ENCODE measurements at places on chromosomes 11 and 22.

DNA sequence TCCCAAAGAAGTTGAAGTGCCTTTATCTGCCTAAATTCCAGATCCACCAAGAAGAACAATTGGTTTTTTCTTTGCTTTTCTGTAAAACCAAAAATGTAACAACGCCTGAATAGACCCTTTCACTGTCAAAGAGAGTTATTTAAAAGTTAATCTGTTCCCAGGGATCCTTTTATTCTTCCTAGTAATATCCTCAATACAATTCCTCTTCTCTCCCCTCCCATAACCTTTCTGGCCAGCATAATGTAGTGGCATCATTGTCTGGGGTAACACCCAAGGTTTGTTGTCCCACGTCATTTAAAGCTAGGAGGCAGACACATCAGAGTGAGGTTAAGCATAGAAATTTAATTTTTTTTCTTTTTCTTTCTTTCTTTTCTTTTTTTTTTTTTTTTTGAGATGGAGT, 39.9 kb downstream of the MS4A2 start:
- DNase-seq, result no peak

DNA sequence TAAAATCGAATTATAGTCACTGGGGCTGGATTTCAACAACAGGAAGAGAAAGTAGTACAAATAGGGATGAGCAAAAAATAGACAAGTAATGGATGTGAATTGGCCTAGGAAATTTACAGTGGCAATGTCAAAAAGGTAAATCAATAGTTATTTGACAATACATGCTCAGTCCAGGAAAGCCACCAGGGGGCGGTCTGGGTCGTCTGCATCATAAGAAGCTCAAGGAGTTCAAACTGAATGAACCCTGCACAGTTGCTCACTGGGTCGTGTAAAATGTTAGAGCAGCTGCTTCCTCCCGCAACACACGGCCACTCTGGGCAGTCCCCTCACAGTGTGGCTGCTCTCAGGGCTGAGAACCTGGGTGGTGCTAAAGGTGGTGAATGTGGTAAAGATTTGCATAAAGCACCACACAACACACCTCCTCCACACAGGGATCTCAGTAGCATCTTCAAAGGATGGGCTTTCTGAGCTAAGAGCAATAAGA, 85.9 kb downstream of the ZNF280B start:
- DNase-seq, result peak; percentile 66

DNA sequence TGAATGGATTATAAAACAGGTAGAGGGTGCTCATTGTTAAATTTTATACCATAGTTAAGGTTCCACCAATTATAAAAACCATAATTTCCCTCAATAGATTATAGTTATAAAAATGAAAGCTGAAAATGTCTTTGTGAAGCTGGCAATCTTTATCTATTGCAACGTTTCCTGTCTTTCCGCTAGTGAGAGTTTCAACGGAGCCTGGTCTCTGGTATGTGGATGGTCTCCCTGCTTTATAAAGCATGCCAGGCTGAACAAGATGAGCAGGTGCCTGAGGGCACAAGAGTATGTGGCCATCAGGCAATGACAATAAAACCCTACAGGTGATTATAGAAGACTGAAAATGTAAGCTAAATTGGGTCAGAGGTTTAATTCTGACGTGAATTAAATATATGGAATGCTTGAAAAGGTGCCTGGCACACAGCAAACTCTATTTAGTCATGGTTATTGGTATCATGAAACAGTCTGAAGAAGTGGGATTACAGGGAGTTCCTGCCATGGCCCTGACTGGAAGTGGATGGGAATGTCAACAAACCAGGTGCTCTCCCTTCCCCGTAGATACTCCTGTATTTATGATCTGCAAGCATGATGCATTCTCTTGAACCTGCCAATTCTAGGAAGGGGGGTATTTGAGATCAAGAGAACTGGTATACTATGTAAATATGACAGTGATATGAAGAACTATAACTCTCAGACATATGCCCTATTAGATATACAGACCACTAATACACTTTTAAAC, 115.7 kb downstream of the ENTHD1 start:
- DNase-seq, result no peak

DNA sequence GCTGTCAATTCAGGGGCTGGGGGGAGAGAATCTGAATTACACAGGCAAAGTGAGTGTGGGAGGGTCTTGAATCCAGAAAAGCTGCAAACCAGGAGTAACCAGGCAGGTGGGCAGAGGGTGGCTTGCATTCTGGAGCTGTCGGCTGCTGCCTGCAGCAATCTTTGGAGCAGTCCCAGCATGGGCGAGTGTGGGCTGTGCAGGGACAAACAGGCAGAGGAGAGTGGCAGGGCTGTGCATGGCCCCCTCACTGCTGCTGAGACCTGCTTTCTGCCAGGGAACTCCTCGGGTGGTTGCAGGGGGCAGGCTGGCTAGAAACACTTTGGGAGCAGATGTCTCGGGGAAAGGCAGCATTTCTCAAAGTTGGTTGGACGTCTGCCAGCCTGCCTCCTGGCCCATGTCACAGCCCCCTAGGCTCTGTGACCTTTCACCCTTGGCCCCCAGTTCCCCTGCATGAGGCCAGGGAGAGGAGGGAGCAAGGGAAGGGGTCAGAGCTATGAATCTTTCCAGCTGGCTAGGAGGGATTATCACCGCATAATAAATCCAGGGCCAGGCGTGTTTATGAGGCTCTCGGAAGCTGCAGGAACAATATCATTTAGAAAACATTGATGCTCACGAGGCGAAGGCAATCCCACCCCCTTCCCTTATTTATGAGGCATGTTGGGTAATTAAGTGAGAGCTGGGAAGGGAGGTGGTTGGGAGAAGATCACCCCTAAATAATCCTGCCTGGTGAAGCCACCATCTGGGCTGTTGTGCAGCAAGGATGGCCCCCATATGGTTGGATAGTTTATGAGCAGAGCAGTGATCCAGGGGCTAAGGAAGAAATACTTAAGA, 212.3 kb upstream of the NCAM1 start:
- DNase-seq, result no peak

GRCh38 chr11:74141241-74141695, 29.5 kb downstream of the C2CD3 start:
- DNase-seq, result peak; percentile 21

DNA sequence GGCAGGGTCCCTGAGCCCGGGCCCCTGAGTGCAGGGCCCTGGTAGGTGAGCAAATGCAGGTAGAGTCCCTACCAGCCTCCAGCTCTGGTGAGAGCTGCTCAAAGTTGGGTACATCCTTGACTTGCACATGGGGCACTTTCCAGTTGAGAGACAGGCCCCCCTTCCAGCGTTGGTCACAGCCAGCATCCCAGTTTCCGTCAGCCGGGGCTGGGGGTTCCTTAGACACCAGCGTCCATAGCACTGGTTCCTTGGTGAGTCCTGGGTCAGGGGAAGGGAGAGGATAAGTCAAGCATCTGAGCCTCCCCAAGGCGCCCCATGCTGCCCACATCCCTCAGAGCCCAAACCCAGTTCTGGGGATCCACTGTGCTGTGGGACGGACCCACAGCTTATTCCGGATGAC, 5.6 kb downstream of the PNPLA5 start:
- DNase-seq, result no peak

- DNase-seq, result no peak
Measured at GRCh38 chr11:132904607-132905006, 627.7 kb downstream of the OPCML start.

- DNase-seq, result no peak
Measured at GRCh38 chr11:95078526-95078925, 11.1 kb upstream of the ENDOD1 start.

DNA sequence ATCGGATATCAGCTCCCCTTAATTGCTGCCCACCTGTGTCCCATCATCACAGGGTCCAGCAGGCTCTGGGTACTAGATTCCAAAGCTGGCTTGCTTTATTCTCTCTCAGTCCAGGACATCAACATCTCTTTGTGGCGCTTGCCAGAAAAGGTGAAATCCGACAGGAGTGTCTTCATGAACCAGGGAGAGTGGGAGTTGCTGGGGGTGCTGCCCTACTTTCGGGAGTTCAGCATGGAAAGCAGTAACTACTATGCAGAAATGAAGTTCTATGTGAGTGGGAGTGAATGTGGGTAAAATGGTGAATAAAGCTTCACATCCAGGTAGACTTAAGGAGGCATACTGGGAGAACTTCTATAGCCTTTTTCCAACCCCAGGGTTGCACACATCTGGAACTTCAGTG, 11.0 kb downstream of the HTR3A start:
- DNase-seq, result no peak

DNA sequence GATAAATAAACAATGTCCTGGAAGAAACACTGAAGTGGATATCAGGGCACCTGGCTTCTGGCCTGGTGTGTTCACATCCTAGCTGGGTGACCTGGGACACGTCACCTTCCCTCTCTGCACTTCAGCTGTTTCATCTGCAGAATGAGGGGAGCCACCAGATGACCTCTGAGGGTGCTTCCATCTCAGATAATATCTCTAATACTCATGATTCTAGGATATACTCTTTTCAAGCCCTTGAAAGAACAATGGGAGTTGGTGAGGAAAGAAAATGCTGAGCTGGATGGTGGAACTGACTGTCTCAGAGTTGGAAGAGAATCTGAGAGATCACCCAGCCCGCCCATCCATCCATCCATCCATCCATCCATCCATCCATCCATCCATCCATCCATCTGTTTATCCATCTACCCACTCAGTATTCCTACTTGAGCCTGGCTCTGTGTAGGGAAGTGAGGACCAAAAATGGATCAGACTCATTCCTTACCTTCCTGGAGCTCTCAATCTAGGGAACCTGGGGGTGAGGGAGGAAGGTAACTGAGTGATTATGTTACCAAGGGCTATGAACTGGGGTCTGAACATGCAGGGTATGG, 28.2 kb upstream of the LIPT2 start:
- DNase-seq, result no peak

DNA sequence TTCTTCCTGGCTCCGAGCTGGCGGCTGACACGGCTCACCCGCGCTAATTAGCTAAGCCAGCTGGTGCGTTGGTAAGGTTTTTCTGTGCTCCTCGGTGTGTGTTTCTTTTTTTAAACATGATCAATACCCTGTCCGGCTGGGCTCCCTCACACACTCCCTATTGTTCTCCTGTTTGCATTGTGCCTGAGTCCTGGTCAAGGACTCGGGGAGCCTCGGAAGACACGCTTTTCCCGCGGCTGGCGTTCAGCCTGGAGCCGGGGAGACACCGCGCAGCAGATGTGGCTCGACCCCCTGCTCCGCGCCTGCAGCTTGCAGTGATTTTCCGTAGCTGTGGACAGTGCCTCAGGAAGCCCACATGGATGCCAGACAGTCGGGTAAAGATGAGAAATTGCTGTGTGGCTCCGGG, 454.9 kb upstream of the CADM1 start:
- DNase-seq, result no peak

DNA sequence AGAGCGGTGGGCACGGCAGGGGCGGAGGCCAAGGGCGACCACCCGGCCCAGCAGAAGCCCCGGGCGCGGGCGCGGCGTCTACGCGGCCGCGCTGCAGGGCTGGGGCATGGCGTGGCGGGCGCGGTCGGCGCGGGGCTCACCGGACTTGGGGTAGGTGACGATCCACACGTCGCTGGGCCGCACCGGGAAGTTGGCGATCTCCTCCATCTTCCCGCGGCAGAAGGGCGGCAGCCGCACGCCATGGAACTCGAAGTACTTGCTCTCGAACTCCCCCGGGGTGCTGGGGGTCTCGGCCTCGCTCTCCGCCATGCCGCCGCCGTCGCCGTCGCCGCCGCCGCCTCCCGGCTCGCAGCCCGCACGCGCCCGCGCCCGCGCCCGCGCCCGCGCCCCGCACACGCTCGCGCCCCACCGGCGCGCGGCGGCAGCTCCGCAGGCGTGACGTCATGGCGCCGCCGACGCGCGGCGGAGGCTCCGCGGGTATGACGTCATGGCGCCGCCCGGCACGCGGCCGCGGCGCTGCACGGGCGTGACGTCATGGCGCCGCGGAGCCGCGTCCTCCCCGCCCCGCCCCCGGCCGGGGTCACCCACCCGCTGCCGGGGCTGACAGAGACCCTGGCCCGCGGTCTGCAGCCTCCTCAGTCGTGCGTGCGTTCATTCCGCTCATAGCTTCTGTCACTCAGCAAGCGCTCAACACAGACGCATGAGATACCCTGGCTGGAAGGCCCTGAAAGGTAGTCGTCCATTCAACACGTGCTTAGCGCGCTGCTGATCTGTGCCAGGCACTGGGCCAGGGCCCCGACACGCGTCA, at the start of gene SULT4A1:
Gene SULT4A1, minus strand, starts transcription at position 440 of the 808 bp plus-strand sequence. Its CDS starts 131 bp downstream, at position 309.
- peak; percentile 17 for DNase-seq

DNA sequence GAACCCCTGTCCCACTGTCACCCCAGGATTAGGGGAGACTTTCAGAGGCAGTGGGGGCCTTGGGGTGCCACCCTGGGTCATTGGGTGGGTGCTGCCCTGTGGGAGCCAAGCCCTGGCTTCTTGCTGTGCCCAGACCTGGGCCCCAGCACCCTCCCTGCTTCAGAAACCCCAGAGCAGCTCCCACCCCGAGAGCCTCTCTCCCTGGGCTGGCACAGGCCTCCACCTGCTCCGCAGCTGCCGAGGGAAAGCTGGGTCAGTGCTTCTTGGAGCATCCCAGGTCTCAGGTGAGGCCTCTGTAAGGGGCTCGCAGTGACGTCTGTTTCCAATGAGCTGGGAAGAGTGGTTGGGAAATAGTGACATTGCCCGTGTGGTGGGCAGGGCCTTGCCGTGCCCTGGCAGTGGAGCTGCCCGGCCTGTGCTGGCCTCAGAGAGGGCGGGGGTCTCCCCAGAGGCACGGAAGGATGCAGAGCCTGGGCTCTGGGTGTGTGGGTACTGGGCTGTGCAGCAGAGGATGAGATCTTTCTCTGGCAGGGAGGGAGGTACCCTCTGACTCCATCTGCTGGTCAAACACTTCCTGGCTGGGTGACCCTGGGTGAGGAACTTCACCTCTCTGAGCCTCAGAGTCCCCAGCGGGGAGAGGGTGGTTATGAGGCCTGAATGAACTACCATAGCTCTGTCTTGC, 23.0 kb downstream of the C22orf23 start:
- peak; percentile 43 for DNase-seq

GRCh38 chr11:61800331-61801281, 7.9 kb downstream of the FEN1 start:
- no peak for DNase-seq

- DNase-seq, result no peak
Measured at GRCh38 chr11:111949519-111950426, 12.6 kb downstream of the DIXDC1 start.

DNA sequence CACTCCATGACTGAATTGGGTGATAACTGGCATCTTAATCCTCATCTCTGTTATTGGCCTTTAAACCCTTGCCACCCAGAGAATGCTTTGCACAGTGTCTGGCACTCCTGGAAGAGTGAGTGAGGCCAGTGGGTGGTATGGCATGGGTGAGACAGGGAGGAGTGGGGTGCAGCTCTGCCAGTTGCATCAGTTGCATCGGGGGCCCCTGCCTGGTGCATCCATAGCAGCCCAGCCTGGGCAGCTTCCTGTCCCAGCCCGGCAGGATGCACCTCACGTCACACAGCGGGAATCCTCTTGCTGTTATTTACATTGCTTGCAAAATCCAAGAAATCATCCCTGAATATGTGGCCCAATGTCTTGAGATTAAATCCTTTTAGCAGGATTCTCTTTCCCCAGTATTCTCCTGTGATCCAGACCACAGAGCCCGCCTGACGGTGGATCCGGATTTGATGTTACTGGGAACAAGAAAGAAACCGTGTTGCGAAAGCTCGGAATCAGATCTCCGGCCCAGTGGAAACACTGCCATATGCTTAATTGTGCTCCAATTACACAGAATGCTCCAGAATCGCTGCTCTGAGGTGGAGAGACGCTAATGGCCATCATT, 37.6 kb upstream of the MN1 start:
- no peak for DNase-seq

All from ACHN (cell line).